ENCODE measurements at places on chromosomes 2 and 18.

DNA sequence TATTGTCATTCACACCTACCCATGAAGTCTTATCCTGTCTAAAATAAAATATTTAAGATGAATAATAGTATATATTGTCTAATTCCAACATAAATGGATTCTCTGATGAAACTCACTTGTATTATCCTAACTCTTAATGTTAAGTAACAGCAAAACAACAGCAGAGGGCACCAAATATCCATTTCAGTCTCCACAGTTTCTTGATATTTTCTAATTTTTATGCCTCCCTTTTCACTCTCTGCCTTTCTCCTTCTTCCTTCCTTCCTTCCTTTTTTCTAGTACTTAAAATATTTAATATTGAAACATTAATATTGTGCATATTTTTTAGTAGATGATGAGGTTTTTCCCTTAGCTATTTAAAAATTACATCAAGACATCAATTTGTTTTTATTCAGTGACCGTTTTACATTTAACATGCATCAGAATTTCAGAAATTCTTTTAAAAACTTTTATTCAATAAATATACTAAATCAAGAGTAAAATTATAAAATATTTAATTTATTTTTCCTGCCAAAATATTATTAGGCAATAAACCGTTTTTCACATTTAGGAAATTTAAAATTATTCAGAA lies 97.6 kb downstream of the WDR7 start:
- DNase-seq = peak; percentile 68

- DNase-seq = no peak
Measured at GRCh38 chr18:44893966-44894365, 213.3 kb downstream of the SETBP1 start.

GRCh38 chr18:42107691-42108450 lies 152.8 kb downstream of the PIK3C3 start:
- no peak for DNase-seq

GRCh38 chr2:20514596-20515269 lies 67.9 kb downstream of the RHOB start:
- peak; percentile 92 for DNase-seq

DNA sequence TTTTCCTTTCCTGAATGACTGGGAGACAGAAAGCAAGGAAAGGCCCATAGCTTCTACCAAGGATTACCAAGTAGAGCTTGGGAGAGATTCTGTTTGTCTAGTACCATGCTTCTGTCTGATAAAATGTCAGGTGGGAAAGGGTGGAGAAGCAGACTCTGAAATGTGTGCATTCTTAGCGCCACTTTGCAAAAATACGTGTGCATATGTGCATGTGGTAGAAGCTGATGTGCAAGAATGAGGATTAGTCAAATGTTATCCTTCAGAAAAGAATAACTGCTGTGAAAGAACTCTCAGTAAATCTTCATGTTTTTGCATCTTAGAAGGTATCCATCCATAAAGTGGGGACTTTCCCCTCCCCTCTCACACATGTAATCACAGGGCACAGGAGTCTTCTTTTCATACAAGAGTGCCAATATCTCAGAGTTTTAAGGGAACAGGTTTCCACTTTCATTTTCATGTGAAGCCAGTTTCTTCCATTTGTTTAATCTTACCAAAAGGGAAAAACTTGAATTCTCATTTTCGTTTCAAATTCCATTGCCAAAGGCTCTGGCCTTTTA lies 15.4 kb upstream of the DGKD start:
- DNase-seq = no peak

DNA sequence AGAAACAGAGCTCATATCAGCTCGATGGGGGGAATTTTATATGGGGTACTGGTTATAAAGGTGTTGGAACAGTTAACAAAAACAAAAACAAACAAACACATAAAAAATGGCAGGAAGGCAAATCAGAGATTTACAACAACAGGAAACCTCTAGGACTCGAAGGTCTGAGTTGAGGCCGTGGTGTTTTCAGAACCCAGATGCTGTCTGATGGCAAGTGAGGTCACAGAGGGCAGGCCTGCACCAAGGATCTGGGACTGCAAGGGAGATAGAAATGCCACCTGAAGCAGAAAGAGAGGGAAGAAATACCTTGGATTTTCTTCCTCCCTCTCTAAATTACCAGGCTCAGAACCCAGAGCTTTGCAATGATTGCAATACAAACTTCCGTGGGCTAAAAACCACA lies 429.5 kb downstream of the ZNF521 start:
- no peak for DNase-seq

- DNase-seq = no peak
Measured at GRCh38 chr2:74199275-74199701, 873 bp downstream of the MTHFD2 start.

- no peak for DNase-seq
Measured at GRCh38 chr2:7703048-7703447, 785.8 kb downstream of the RNF144A start.

DNA sequence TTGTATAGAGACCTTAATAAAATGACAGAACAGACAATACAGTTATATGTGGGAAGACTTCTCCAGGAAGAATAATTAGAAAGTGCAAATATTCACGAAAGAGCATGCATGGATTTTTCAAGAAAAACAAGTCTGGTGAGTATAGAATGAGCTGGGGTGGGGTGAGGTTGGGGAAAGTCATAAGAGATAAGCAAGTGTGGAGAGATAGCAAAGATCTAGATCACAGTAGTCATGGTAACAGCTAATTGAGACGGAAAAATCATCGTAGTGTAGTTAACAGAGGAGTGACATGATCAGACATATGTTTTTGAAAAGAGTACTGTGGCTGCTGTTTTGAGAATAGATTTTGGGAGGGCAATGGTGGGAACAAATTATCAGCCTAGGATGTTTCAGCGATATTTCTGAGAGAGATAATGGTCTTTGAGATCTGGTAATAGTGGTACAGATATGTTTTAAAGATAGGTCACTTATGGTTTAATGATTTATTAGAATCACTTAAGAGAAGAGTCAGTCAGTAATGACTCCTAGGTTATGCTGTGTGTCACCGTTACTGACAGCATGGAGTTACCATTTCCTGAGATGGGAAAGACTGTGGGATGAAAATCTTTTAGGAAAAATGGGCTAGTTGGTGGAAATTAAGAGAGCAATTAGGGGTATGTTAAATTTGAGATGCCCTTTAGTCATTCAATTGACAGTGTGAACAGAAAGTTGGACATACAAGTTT lies 248.5 kb upstream of the SLC8A1 start:
- DNase-seq = peak; percentile 52

DNA sequence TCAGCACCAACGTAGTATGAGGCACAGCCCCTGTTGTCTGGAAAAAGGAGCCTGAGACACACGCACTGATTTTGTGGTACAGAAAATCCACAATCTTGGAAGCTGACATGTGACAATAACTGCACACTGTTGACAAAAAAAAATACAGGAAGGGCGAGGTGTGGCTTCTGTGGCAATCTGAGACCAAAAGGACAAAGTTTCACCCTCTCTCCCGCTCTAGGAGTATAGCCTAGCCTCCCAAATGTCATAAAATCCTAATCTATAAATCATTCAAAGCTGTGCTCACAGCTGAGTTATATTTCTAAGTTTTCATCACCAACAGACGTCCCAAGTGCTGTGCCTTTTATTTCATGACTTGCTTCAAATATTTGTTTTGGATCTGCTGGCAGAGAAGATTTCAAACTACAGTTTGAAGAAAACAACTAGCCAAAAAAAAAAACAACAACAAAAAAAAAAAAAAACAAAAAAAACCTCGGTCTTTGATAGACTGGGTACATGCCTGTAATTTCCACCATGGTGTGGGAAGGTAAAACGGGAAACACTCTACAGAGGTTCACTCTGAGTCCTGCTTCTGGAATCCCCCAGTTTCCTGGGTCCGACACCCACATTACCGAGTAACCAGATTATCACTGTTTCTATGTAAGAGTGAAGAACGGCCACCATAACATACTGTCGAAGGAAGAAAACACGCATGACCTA lies 61.0 kb downstream of the C2orf76 start:
- DNase-seq = no peak

- no peak for DNase-seq
Measured at GRCh38 chr18:78726326-78727056, 253.1 kb upstream of the SALL3 start.

- no peak for DNase-seq
Measured at GRCh38 chr2:235206980-235207579, 255.3 kb downstream of the SH3BP4 start.

DNA sequence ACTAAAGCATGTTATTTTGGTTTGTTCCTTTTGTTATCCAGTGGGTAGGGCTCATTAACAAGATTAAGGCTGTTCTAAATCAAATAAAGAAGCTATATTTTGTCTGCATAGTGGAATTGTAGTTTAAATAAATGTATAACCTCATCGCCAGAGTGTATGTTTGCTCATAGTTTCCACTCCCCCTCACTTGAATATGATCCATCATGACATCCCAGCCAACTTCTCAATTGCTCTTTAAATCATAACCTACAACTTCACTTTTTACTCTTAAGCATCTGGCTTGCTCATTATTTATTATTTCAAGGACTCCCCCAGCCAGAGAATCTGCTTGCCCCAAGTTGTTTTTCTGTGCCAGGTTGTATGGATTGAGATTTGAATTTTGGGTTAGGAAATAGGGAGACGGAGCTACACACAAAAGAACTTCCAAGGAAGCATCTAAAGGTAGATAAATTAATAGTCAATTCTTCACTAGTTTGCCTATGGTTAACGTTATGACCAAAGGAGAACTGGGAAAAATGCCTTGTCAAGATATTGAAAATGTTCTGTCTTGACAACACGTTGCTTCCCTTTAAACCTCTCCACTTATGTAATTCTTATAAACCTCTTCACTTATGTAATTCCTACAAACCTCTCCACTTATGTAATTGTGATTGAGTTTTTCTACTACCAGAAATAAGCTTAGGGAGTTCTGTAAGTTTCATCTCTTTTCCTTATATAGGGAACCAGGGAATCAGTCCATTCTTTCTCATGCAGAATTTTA lies 55.4 kb upstream of the UPP2 start:
- DNase-seq = no peak

- DNase-seq = no peak
Measured at GRCh38 chr2:213559053-213559452, 274.8 kb downstream of the SPAG16 start.

DNA sequence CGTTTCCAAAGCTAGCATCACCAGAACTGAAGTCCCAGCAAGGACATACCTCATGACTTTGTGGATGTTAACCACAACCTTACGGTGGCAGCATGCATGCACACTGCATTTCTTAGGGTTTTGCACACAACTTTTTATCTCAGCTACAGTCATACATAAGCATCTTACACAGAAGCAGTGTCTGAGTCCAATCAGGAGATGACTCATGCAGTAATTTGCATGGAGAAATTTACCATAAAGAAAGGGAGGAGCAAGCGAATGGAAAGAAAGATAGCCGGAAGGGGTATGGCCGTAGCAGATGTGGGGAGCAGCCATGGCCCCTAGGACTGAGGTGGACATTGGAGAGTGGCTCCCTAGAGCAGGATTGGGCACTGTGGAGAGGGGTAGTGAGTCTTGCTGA lies 522.5 kb downstream of the GALR1 start:
- no peak for DNase-seq

Data from trophoblast cell (in vitro differentiated cells and primary cell).